Kidney epithelial cell (primary cell): ENCODE measurements at places on chromosomes 1 and 21.
A peak's percentile ranks its signal among the peaks of the same experiment; 100 is the strongest.

GRCh38 chr1:227006226-227006796 is 66.2 kb downstream of the COQ8A start:
- no peak for DNase-seq

DNA sequence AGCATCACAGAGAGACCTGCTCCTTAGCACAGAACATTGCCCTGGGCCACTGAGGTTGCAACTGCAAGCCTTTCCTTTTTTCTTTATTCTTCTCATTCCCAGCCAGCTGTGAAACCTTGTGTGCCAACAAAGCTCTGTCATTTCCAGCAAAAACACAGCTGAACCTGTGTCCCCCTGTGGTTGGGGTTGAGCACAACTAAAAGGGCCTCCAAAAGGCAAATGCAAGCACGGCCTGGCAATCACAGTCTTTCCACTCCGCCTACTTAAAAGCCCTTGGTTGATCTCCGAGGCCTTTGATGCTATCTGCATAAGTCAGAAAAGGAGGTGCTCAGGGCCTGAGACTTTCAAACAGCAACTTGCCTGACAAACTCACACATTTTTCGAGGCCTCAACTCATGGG is 32.7 kb downstream of the SUSD4 start:
- no peak for DNase-seq

DNA sequence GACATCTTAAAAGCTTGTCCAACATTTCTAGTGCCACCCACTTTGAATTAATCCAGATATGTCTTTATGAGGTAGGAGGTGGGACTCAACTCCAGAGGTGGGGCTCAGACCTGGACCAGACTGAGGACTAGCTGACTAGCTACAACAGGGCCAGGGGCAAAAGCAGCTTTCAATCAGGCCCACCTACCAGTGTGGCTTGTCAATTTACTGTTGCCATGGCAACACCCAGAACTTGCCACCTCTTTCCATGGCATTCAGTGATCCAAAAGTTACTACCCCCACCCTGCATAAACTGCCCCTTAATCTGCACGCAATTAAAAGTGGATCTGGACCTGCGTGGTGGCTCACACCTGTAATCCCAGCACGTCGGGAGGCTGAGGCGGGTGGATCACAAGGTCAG is 113.2 kb upstream of the KAZN start:
- DNase-seq, result no peak

- DNase-seq, result no peak
Measured at GRCh38 chr21:45440736-45441350, 35.9 kb downstream of the COL18A1 start.

GRCh38 chr1:103461161-103462105 is 64.1 kb upstream of the RNPC3 start:
- no peak for DNase-seq

DNA sequence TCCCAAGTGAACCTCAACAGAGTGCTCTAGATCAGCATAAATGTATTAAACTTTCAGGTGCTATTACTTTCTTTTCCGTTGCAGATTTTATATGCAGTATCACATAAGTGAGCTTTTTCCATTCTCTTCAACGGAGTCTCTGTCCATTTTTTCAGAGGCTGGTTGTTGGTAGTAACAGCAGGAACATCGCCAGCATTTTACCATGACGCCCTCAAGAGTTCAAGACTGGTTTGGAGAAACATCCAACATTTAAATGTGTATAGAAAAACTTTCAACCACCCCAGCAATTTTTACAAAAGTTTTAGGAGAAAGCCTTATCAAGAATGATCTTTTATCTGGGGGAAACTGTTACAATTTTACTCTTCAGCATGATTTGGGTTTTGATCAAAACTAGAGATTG is 117.0 kb downstream of the TGFB2 start:
- no peak for DNase-seq

- DNase-seq, result peak; percentile 61
Measured at GRCh38 chr1:53639251-53639763, 99.7 kb downstream of the GLIS1 start.

GRCh38 chr1:47705517-47706130 is 267.8 kb downstream of the FOXD2 start:
- DNase-seq, result no peak

DNA sequence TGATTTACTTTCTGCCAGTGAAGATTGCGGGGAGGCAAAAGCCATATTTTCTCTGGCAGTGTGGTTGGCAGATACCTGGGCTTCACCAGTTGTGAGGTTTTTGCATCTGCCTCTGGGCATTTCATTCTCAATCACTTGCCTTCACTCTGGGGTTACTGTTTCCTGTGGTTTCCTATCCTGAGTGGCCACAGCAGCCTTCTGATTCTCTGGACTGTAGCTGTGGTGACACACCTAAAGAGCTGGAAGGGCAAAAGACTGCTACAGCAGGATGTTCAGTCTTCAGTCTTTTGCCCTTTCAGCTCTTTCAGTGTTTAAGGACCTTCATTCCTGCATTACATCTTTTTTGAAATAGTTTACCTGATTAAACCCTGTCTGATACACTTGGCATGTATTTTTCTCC is 50.5 kb upstream of the GPR52 start:
- no peak for DNase-seq

DNA sequence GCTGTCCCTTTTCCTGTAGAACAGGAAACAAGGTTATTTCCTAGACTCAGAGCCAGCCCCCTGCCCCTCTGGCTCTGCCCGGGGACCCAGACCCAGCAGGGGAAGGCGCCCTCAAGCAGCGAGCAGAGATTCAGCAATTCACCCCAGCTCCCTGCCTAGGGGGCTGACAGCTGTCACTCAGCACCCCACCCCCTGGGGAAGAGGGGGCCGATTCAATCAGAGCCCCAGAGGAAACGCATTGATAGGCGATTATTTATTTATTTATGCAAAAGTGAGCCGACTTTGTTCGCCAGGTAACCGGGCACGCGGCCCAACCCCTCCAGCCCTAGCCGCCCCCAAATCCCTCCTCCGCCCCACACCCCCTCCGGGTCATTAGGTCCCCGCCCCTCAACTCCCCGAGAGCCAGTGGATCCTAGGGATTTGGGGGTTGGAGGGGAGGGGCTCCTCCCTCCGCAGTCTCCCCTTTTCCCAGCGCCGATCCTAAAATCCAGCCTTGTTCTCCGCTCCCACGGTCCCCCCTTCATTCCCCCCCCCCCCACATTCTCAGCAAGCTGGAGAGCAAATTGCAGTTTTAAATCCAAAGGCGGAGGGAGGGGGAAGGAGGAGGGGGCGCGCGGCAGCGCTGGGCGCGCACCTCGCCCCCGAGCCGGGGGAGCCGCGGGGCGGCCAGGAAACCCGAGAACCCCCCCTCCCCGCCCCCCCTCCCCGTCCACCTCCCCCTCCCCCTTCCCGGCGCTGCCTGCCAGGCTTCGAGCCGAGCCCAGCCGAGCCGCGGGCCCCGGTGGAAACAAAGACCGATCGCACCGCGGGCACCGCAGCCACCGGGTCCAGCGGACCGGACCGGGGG is 1.3 kb downstream of the AHDC1 start:
- DNase-seq, result no peak

DNA sequence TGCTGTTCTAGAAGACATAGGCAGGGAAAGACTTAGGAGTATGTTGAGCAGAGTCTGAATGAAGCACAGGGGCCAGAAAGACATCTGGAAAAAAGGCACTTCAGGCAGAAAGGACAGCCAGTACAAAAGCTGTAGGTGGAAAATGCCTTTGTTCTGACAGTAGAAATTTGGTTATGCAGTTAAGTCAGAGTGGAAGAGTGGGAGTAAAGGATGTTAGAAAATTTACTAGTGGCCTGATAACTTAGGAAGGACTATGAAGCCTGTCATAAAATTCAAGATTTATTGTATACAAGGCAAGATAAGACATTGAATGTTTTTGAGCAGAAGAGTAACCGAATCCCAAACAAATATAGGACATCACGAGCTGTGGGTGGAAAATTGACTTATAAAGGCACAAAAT is 987.9 kb downstream of the PLA2G4A start:
- no peak for DNase-seq

GRCh38 chr1:88035578-88035977 is 648.5 kb upstream of the PKN2 start:
- DNase-seq, result no peak

DNA sequence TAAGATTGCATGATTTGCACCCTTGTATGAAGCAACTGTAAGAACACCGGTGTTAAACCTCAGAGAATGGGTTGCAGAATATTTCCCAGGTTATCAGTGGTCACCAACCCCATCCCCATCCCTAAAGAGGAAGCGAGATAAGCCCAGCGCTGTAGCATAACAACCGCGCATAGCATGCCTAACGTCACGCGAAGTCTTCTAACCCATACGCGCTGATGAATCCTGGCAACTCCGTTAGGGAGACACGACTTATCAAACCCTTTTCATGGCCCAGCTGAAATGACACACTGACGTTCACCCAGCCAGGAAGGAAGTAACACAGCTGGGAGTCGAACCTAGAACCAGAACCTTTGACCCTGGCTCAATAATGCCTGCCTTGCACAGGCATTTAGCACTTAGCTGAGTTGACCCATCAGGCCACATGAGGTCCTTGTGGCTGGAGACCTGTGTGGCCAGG is 24.2 kb downstream of the TMEM51 start:
- DNase-seq, result no peak

- no peak for DNase-seq
Measured at GRCh38 chr21:46255758-46256337, 27.3 kb upstream of the LSS start.

- DNase-seq, result no peak
Measured at GRCh38 chr1:88742531-88742930, 58.5 kb downstream of the PKN2 start.

DNA sequence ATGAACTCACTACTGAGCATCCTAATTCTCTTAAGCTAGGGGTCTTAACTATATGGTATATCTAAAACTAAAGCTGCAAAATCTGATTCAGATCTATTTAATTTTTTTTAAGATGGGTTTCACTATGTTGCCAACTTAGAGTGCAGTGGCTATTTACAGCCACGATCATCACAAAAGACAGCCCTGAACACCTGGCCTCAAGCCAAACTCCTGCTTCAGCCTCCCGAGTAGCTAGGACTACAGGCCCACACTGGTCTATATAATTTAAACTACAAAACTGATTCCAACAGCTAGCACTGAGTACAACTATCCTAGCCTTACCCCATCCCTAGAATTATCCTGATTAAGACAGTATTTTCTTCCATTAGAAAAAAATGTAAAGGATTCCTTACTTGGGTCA is 37.1 kb downstream of the EIF4G3 start:
- no peak for DNase-seq

DNA sequence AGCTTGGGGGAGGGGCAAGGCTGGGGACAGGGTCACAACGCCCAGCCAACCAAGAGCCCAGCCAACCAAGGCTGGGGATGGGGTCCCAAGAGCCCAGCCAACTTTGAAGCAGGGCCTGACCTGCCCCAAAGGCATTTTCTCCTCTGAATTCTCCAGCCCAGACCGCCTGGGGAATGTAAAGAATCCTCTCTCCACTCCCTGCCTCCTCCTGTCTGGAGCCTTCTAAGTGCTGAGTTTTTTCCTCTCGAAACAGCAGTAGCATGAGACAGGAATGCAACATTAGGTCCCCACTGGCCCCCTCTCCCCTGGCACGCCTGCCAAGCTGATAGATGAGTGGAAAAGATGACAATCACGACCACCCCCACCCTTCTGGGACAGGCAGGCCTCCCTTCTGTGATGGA is 17.0 kb downstream of the C1orf198 start:
- DNase-seq, result no peak

DNA sequence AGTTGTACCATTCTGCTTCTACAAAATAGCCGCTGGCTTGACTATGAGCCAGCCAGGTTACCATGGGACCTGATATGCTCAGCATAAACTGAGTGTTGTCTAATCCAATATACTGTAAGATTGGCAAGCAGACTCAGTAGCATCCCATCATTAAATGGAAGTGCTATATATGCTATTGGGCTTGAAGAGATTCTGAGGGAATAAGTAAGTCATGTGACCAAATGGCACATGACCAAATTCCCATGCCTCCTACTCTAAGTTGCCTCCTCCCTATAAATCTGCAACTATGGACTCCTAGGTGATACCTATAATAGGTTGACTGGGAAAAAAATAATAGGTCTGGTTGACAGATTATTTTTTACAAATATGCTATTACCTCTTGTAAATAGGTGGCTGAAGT is 698.6 kb downstream of the BRINP3 start:
- DNase-seq, result no peak

DNA sequence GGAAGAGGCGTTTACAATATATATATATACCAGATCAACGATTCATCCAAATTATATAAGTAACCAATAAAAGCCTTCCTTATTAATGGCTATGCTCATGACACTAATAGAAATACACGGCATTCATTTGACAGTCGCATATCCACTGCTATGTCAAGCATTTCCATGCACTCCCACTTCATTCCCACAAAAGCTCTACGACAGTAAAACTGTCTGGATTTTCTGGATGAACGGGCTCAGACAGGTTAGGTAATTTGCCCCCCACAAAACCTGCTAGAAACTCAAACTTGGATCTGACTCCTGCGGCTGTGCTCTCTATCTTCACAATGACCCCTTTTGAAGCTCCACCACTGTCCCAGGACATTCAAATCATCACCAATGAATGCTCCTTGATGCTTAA is 11.4 kb downstream of the DNAJC11 start:
- peak; percentile 68 for DNase-seq

- DNase-seq, result no peak
Measured at GRCh38 chr21:38258521-38259485, 2.0 kb downstream of the KCNJ15 start.

GRCh38 chr21:38544661-38545060 is 46.4 kb upstream of the ERG start:
- DNase-seq, result no peak

DNA sequence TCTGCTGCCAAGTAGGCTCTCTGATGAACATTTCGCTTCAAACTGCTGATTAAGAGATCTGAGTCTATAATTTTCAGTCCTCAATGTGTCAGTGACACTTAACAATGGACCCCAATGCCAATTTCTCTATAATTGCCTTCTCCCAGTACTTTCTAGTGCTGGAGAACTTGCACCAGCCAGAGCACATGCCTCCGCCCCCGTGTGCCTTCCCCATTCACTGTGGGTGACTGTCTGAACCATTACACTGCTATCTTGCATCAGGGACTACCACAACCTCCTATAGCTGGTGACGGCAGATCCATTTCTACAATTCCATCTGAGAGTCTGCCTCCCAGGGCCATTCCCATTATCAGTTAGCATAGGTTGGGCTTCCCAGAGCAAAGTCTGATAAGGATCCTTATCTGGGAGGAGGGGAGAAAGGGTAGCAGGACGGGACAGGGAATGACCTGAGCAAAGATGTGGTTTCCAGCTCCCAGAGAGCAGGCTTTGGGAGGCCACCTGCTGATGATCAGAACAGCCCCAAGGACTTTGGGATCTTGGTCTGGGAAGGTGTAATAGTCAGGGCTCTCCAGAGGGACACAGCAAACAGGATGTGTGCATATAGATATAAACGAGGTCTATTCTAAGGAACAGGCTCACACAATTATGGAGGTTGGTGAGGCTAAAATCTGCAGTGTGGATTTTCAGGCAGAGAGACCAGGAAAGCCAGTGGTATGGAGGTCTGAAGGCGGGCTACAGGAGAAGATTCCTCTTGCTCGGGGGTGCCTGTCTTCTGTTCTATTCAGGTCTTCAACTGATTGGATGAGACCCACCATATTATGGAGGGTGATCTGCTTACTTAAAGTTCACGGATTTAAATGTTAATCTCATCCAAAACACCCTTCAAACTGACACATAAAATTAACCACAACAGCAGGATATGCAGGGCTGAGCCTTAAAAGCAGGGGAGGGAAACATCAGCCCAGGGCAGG is 238.2 kb downstream of the PTPRU start:
- DNase-seq, result no peak
